Ovary (tissue), 10 donors: ENCODE measurements at places on chromosomes 5 and 9.

DNA sequence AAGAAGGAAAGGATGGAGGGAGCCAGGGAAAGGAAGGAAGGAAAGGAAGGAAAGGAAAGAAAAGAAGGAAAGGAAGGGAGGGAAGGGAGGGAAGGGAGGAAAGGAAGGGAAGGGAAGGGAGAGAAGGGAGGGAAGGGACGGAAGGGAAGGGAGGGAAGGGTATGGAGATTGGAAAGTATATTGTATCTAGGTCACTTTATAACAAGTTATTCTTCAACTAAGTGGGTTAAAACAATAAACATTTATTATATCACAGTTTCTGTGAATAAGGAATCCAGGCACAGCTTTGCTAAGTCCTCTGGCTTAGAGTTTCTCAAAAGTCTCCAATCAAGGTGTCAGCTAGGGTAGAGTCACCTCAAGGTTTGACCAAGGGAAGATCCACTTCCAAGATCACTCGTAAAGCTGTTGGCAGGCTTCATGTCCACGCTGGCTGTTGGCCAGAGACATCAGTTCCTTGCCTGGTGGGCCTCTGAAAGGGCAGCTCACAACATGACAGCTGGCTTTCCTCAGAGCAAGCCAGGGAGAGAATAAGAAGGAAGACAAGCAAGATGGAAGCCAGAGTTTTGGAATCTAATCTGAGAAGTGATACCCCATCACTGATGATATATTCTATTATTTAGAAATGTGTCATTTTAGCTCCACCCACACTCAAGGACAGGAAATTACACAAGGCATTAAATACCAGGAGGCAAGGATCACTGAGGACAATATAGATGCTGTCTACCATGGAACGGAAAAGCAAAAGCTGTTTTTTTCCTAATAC, 105.1 kb downstream of the DEPDC1B start:
- no peak for DNase-seq

DNA sequence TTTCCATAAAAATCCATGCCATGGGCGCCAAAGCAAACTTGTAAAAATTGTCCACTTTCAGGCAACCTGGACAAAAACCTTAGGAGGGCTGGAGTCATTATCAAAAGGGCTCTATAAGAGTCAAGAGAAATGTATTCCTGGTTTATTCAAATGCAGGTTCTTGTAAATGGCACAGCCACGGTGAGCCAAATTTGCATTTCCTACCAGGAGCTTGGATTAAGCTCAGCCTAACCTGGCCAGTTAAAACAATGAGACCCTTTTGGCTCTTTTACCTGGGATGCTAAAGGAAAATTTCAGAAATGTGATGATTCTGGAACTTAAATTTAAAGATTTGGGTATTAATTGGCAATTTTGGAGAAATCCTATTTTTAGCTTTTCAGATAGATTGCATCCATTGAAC, 8.9 kb upstream of the ZNF474 start:
- no peak for DNase-seq

- DNase-seq: no peak
Measured at GRCh38 chr9:28624771-28625170, 1051.5 kb upstream of the C9orf72 start.

- no peak for DNase-seq
Measured at GRCh38 chr5:6508931-6509330, 60.3 kb downstream of the UBE2QL1 start.
